B cell (primary cell): ENCODE measurements at places on chromosomes 5 and 9.

DNA sequence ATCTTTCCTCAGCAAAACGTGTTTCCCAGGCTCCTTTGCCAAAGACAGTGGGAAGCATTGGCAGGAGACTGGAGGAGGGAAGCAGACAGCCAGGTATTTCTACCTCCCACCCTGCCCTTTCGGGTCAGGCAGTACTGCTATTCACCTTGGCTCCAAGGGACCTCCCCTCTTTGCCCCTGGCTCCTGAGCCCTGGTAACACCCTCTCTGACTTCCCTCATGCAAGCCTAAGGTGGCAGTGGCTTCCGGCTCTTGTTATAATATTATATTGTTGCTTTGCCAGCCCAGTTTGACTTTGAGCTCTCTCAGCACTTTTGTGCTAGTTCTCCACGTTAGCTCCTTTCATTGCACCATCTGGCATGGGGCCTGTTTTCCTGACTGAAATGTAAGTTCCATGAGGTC is 81.6 kb upstream of the IFNK start:
- no peak for DNase-seq

- peak; percentile 16 for DNase-seq
Observed at GRCh38 chr9:36597412-36598178, 24.9 kb downstream of the MELK start.

DNA sequence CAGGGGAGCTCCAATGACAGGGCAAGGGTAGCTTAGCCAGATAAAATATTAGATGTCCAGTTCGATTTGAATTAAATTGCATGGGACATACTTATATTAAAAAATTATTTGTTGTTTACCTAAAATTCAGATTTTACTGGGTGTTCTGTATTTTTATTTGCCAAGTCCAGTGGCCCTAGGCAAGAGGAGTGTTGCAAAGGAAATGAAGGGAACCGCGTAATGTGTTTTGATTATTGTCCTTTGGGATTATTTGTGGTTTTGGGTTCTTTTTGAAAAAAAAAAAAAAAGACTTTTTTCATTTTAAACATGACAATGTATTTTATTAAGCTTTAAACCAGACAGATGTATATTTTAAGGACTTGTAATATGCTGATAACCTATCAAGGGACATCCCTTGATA is 179.3 kb downstream of the C9orf152 start:
- DNase-seq: no peak

DNA sequence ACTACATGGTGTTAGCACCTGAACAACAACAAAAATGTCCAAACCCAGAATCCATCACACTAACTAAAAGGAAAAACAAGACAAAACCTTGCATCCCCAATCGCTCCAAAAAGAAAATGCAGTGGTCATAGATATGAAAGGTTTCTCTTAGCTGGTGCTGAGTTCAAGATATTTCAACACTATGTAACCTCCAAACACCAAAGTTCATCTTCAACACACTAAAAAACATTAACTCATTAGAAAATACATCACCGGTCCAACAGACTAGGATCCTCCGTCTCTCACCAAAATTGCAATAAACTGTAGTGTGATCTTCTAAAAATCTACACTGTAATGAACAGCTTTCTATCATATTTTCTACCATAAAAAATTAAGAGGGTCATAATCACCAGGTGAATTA is 60.8 kb downstream of the ECPAS start:
- no peak for DNase-seq

- no peak for DNase-seq
Observed at GRCh38 chr5:138874771-138875551, at the start of gene LRRTM2. Gene LRRTM2 (minus strand): TSS chr5:138875335. CDS start chr5:138874911, 424 bp downstream.

- DNase-seq: no peak
Observed at GRCh38 chr9:118058227-118058626, 354.0 kb downstream of the TLR4 start.

GRCh38 chr5:126987271-126987899 is 43.0 kb downstream of the MARCHF3 start:
- no peak for DNase-seq

DNA sequence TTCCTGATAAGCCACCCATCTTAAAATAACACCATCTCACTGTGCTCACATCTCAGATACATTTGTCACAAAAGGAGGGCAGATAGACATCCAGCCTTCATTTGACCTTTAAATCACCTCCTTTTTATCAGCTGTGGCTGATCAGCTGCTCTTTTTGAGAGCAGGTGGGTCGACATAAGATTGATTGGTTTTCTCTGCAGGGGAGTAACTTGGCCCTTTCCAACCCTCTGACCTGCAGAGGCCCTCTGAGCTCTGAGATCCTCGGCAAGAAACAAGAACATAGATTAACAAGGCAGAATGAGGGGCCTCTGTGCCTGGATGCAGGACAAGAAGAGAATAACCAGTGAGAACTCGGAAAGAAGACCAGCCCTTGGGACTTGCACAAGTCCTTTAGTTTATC is 33.5 kb upstream of the GLRA1 start:
- DNase-seq: no peak

- DNase-seq: no peak
Observed at GRCh38 chr5:104778-105296, 12.9 kb downstream of the PLEKHG4B start.
